Peyer's patch (tissue), 4 donors: ENCODE measurements at places on chromosomes 7 and 10.

GRCh38 chr10:52210161-52210560 lies 103.9 kb upstream of the DKK1 start:
- no peak for DNase-seq

DNA sequence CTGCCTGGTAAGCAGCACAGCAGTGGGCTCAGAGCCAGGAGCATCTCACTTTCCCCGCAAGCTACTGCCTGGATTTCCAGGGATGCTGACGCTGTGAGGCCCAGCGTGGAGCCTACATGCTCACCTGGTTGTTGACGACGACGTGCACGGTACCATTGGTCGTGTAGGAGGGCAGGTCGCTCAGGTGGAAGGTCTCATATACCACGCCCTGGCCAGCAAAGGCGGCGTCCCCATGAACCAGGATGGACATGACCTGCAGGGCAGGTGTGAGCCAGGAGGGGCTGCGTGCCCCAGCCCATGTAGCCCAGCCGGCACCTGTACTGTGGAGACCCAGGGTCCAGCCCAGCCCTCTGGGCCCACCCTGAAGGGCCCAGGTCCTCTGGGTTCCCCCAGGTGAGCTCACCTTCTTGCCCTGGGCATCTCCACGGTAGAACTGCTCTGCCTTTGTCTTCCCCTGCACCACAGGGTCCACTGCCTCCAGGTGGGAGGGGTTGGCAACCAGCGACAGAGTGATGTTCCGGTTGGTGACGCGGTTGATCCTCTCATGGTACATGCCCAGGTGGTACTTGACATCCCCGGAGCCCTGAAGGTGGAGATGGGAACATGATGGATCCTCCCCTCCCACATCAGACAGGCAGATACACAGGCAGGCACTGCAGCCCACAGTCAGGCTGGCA lies 15.4 kb downstream of the OGDHL start:
- no peak for DNase-seq

GRCh38 chr7:79377097-79377496 lies 76.4 kb downstream of the MAGI2 start:
- no peak for DNase-seq

- DNase-seq: no peak
Measured at GRCh38 chr10:124079864-124080263, 13.5 kb downstream of the CHST15 start.

DNA sequence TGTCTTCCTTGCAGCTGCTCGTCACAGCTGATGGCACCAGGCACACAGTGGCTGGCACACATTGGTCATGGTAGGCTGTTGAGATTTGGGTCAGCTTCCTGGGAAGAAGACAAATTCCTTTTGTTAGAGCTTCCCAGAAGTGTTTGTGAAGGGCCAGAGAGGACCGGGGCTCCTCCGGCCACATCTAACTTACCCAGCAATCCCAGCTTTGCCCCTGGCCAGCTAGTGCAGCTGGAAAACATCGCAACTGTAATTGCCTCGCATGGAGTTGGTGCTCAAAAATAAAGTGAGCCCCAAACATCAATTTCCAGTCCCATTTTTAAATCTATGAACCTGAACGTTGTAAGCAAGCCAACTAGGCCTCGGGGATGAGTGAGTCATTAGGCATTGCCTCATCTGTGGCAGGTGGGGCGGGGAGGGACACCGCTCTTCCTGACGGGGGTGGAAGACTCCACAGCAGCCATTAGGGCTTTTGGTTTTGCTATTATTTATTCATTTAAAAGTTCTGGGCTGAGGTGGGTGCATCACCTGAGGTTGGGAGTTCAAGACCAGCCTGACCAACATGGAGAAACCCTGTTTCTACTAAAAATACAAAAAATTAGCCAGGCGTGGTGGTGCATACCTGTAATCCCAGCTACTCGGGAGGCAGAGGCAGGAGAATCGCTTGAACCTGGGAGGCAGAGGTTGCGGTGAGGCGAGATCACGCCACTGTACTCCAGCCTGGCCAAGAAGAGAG lies 12.4 kb downstream of the CPA5 start:
- DNase-seq: peak; percentile 52

- peak; percentile 25 for DNase-seq
Measured at GRCh38 chr7:151454305-151454704, 14.4 kb upstream of the CRYGN start.

- DNase-seq: no peak
Measured at GRCh38 chr10:102140913-102141540, 8.2 kb downstream of the PPRC1 start.

DNA sequence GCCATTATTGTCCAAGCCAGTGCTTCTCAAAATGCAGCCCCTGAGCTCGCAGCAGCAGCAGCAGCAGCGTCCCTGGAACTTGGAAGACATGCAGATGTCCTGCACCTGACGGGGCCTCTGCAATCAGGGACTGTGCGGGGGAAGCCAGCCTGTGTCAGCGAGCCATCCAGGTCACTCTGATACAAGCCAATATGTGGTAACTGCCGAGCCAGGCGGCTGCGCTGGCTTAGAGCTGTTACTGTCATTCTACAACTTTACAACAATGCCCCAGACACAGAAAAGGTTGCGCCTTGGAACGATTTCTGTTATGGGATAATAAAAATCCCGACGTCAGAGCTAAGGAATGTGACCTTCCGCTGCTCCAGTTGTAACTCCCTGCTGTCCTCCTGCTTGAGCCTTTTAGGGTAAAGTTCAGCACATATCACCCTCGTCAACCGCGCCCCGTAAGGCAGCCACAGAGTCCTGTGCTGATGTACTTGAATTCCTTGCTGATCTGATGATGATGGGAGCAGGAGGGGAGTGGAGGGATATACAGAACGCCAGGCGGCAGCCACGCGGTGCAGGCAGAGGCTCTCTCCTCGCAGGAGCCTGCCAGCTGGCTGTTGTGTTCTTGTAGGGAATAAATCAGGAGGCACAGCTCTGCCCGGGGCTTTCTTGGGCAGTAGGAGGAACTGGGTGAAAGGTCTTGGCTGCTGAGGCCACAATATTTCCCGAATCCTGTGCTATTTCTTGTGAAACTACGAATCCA lies 20.0 kb upstream of the CRYGN start:
- peak; percentile 86 for DNase-seq

DNA sequence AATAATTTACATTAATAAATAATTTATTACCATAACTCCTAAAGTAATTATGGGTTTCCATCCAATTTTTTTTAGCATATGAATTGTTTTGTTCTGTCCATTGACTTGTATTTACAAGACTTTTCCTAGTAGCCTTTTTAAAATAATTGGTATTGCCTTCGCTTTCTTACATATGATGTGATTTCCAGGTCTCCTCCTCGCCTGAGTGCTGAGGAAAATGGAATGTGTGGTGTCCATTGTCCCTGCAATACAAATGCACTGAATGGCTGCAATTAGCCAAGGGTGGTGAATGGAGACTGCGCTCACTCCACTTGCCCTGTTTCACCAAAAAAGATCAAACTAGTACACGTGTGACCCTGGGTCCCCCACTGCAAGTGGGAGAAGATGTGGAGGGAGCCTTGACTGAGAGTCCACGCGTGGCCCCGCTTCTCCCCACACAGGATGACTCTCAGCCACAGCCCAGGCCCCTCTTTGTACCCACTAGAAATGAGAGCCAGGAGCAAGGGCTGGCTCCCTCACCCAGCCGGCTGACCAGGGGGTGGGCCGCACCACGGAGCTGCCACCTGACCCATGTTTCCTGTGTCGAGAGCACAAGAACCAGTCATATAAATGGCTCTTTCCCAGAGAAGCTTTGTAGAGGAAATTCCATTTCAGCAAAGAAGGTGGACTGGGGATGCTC lies 52.6 kb downstream of the FAM53B start:
- DNase-seq: no peak

DNA sequence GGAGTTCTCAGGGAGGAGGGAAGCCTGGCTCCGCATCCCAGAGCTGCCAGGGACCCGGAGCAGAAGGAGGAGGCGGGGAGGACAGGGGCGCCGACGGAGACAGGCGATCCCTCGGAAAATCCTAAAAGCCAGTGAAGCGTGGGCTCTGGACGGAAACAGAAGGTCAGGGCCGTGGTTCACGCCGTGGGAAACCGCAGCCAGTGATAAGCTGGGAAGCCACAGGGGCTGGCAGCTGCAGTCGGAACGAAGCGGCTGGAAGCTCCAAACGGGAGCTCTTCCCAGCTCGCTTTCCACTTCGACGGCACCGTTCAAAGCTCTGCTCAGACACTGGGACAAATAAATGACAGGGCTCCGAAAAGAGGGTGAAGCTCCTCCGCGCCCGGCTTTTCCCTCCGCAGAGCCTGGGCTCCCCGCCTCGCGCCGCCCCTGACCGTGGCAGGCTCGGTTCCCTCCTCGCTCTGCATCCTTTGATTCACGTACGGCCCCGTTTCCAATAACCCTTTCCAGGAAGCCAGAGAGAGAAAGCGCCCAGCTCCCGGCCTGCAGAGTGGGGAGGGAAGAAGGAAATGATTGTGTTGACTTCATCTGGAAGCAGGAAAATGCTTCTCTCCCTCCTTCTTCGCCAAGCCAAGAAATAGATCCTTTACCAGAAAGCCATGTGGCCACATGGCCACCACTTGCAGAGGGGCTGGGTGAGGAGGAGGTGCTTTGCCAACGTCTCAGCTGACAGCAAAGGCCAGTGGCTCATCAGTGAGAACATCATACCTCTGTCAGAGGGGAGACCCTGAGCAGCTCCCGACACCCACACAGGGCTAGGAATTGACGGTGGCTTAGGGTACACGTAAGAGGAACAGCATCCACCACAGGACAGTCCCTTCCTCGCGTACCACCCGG lies 57.4 kb downstream of the ADRB1 start:
- no peak for DNase-seq

DNA sequence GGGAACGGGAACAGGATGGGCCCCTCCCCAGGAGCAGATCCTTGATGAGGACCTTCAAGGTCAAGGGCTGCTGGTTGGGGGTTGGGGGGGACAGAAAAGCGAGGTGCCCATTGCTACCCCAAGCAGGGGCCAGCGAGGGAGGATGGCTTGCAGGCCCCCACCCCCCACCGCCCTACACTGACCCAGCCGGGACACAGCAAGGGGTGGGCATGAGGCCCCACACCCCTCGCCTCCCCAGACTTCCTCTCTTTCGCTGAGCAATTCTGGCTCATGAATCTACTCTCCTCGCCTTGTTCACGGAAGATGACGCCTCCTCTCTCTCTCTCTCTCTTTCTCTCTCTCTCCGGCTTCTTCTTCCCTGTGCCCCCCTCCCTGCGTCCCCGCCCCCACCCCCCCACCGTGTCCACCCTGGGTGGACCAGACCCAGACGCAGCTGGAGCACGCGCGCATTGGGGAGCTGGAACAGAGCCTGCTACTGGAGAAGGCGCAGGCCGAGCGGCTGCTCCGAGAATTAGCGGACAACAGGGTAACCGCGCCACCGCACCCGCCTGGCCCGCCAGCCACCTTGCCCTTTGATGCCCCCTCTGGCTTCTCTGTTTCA lies 81.1 kb upstream of the GTF2IRD1 start:
- no peak for DNase-seq

DNA sequence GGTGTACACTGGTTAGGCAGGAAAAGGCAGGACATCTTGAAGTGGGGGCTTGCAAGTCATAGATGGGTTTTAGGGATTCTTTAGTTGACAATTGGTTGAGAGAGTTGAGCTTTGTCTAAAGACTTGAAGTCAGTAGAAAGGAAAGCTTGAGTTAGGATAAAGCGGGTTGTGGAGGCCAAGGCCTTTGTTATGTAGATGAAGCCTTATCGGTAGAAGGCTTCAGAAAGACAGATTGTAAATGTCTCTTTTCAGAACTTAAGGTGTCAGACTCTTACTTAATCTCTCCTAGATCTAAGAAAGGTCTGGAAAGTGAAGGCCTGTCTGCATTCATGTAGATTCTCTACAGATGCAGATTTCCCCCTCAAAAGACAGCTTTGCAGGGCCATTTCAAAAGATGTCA lies 177.4 kb downstream of the HECW1 start:
- DNase-seq: no peak
